Cardiac fibroblast (primary cell): ENCODE measurements at places on chromosomes 16 and 17.

- DNase-seq: peak; percentile 82
These were observed 58.0 kb upstream of the GSE1 start for GRCh38 chr16:85554889-85555718.

GRCh38 chr17:55456307-55457240 lies 34.9 kb upstream of the MMD start:
- no peak for DNase-seq

DNA sequence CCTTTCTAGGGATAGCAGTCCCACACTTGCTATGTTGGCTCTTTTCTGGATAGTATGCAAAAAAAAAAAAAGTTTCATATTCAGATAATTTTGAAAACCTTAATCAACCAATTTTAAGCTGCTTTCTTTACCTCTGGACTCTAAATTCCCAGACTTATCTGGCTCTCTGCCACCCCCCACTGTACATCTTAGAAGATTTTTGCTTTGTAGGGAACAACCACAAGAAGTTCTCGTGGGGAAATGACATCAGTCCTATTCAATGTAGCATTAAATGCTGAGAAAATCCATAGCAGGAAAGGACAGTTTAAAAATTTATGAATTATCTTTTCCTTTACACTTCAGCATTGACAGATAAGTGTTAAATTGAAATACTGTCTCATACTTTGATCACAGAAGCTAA lies 562.7 kb upstream of the HSBP1 start:
- DNase-seq: peak; percentile 12

- DNase-seq: peak; percentile 59
These were observed 6.2 kb upstream of the SLC7A6 start for GRCh38 chr16:68257906-68258800.

GRCh38 chr17:75475851-75476250 lies 19.4 kb downstream of the TMEM94 start:
- peak; percentile 17 for DNase-seq

DNA sequence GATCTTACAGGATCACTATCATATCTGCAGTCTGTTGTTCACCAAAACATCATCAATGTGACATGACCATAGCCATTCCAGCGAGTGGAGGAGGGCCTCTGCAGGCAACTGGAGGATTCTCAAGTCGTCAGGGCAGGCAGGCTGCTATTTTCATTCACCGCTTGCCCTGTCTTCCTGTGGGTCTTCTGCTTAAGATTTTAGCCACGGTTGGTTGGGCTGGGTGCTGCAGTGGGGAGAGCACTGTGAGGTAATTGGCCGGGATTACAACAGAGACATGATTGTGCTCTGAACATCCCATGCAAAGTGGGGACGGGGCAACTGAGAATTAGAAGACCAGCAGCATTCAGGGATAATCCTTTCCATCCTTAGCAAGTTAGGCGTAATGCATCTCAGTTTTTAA lies 245.9 kb downstream of the CPPED1 start:
- DNase-seq: no peak
